ENCODE measurements at places on chromosomes 5 and 9.
A peak's percentile ranks its signal among the peaks of the same experiment; 100 is the strongest.

GRCh38 chr9:117290306-117290840 lies 124.5 kb downstream of the ASTN2 start:
- no peak for DNase-seq

DNA sequence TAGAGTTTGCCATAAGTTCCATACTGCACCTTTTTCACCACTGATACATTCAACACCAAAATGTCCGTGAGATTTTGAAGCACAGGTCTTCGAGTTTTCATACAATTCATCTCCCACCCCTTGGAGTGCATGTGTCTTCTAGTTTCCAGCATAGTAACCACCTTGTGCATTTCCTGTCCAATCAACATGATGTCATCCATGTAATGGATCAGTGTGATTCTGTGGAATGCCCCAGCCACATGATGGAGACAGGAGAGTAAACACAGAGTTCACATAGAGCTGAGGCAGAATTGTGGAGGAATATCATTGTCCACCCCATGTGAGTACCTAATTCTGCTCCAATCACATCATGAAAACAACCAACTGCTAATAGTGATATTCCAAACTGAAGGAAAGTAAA lies 441.5 kb upstream of the CDH6 start:
- DNase-seq = no peak

GRCh38 chr9:131693651-131694597 lies 46.0 kb downstream of the RAPGEF1 start:
- no peak for DNase-seq

DNA sequence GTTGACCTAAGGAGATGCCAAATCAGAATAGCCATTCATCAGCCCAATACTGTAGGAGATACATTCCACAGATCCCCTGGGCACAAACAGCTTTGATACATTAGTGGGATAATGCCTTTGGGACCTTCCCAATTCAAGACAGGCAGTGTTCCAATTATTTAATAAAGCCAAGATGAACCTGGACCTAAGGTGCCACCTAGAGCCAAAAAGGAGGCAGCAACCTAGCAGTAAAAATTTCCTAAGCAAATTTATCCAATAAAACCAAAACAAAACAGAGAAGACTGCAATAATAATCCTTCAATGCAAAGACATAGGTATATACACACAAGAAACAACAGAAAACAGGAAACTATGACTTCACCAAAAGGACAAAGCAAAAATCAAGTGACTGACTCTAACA lies 253.0 kb downstream of the HINT1 start:
- no peak for DNase-seq

DNA sequence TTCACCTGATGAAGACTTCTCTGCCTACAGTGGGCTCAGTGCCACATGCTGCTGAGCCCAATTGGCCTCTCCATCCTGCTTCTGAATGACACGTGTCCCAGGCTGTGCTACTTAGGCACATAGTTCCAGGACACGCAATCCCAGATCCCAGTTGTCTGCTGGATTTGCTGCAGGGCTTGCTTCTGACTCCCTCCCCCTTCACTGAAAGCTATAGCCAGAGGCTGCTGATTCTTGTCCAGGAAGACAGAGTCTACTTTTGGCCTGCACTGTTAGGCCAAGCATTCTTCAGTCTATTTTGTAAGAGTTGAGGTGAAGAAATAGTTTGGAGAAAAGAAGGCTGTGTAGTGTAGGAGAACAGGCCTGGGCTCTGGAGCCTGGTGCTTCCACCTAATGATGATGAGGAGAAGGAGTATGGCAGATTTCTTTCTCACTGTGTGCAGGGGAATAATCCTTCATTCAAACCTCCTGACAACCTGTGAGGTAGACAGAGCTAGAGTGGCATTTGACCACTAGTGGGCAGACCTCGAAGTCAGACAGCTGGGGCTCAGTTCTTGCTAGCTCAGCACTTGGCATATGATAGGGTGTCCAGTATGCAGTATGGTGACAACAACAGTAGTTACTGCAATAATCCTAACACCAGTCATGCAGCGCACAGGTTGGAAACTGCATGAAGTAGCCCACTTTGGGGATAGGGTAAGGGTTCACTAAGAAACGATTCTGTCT lies 19.5 kb upstream of the ASPN start:
- DNase-seq = peak; percentile 30

GRCh38 chr5:157203417-157203816 lies 22.8 kb downstream of the ITK start:
- no peak for DNase-seq

DNA sequence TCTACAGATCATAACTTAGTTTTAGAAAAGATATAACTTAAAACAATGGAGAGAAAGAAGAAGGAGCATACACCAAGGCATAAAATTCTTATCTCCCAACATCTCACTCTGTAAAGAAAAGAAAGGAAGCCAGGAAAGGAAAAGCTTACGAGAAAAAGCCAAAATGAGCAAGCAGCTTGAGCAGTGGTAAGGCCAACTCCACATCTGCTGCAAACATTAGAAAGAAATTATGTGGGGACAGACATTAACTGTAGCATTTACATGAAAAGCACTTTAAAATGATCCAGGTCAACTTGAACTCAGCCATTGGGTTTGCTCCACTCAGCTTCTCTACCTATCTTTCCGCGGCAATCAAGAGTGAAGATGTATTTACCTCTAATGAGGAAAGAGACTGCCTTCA lies 176.9 kb downstream of the BNC2 start:
- DNase-seq = no peak

Data from OCI-LY7 (cell line).